ENCODE measurements at places on chromosomes 1 and 21.

DNA sequence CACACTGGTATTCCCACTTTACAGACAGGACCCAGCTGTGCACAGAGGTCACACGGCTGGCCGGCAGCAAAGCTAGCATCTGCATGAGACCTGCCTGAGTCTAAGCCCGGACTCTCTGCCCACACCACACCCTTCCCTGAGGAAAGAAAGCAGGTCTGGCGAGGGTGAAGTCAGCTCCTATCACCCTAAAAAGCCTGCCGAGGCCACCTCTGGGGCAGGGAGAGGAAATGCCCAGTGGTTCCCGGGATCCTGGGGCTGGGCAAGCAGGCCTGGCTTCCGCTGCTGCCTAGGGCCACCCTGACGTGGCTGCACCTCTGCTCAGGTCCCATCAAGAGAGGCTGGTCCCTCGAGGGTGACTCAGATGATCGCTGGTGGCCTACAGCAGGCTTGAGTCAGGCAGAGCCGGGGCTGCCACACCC lies 42.2 kb downstream of the RAP1GAP start:
- peak; percentile 33 for DNase-seq

GRCh38 chr1:53038566-53038965 lies 23.4 kb upstream of the PODN start:
- no peak for DNase-seq

GRCh38 chr1:239799617-239800016 lies 292.1 kb upstream of the FMN2 start:
- no peak for DNase-seq

- peak; percentile 29 for DNase-seq
These were observed 501.7 kb downstream of the NEGR1 start for GRCh38 chr1:71780681-71781080.

GRCh38 chr1:225480825-225481434 lies 53.1 kb upstream of the LBR start:
- peak; percentile 31 for DNase-seq

- DNase-seq: no peak
These were observed 45.9 kb upstream of the CSF3R start for GRCh38 chr1:36528361-36529349.

DNA sequence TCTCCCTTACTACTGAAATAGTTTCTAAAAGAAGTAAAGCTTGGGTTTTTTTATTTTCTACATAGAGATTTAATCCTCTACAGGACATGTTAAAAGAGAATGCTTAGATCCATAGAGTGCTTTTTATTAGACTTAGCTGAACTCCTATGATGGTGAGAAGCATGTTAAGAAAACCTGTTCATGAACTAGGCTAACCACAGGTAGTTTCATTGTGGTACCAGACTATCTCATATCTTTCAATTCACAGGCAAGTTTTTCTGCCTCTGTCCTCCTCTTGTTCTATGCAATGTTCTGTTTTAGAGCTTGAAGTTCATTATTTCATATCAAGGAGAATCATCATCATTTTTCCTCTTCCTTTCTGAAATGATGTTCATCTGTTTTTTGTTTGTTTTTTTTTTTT lies 65.4 kb downstream of the ELAVL4 start:
- no peak for DNase-seq

DNA sequence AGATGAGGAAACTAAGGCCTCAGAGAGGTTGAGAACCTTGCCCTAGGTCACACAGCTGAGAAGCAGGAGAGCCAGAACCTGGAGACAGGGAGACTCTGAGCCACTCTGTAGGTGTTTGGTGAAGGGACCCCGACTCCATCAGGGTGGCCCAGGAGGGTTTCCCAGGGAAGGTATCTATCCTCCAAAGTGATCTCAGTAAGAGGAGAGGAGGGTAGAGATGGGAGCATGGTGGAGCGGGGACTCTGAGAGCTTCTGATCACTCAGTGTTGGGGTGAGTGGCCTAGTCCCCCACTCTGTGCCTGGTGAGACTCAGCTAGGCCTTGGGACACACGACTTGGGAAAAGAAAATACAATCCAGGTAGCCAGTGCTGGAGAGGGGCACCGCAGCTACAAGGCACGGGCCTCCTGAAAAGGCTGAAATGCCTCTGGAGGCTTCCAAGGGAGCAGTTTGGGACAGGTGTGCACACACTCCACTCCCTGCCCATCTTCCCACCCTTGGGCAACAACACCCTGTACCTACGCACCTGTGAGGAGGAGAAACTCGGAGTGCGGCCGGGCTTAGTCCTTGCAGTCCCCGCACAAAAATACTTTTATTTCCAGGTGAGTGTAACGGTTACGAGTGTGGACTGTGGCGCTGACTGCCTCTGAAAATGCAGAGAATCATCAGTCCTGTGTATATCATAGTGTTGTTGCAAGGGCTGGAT lies 80.8 kb downstream of the CAMK2N1 start:
- DNase-seq: no peak

DNA sequence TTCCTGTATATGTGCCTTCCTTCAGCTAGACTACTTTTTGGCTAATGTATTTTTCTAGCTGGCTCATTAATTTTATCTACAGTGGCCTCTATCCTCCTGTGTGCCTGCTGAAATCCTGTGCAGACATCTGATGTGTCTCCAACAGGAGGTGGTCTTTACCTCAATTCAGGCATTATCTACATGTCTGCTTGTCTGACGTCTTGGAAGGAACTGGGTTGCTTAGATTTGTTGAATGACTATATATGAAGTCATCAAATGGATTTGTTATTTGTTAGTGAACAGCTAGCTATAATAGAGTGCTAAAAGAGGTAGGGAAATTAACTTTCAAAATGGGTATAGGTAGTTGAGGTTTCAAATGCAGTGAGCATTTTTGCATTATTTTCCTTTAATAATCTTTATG lies 6.7 kb downstream of the RPL5 start:
- no peak for DNase-seq

- no peak for DNase-seq
These were observed 7.0 kb downstream of the CD53 start for GRCh38 chr1:110879758-110880606.

GRCh38 chr1:13661539-13661938 lies 38.4 kb upstream of the PRDM2 start:
- DNase-seq: peak; percentile 7

GRCh38 chr1:230507666-230508402 lies 81.7 kb upstream of the PGBD5 start:
- DNase-seq: no peak

- DNase-seq: no peak
These were observed 12.4 kb upstream of the TNFSF18 start for GRCh38 chr1:173063171-173063570.

GRCh38 chr1:40449684-40450494 lies at the start of gene ZFP69B:
Gene ZFP69B (plus strand): TSS chr1:40450476. CDS start chr1:40450962, 486 bp downstream.
- DNase-seq: peak; percentile 94

DNA sequence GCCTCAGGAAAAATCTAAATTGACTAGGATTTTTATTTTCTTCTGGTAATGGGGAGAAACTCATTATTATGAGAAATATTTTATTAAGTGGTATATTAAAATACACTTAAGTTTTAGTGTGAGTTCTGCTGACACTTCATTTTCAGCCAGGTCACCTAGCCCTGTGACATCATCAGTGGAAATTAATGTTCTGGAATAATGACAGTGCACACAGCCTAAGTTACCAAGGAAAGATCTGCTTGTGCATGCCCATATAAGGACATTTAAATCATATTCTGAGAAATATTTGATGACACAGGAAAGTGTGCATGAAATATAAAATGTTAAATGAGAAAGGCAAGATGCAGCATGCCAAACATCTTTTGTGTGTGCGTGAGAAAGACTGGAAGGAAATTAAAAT lies 102.0 kb downstream of the KIF14 start:
- DNase-seq: no peak

DNA sequence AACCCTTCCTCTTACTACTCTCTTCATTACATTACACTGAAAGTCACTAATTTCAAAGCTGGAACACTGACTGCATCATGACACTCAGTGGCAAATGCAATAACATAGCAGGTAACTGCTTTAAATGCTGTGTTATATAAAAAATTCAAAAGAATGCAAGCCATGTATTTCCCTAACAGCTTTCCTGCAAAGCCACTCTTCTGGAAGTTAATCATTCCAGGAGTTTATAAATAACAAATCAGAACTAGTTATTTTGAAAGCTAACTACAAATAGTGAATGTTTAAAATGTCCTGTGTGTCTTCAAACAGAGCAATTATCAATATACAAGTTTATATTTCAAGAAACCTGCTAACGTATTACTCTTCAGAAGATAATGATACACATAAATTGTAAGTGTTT lies 34.5 kb downstream of the DBT start:
- DNase-seq: no peak

DNA sequence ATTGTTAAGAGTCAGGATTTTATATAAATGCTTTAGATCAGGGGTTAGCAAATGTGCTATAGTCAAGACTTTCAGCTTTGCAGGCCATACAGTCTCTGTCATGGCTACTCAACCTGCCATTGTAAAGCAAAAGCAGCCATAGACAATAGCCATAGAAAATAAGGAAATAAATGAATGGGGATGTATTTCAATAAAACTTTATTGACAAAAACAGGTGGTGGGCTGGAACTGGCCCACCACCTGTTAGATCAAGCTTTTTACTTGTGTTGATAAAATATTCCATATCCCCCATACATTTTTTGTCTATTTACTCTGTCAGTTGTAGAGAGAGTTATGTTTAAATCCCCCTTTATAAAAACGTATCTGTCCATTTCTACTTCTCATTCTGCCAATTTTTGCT lies 98.9 kb downstream of the HIVEP3 start:
- no peak for DNase-seq

GRCh38 chr1:65476327-65476726 lies 55.9 kb downstream of the LEPR start:
- DNase-seq: no peak

DNA sequence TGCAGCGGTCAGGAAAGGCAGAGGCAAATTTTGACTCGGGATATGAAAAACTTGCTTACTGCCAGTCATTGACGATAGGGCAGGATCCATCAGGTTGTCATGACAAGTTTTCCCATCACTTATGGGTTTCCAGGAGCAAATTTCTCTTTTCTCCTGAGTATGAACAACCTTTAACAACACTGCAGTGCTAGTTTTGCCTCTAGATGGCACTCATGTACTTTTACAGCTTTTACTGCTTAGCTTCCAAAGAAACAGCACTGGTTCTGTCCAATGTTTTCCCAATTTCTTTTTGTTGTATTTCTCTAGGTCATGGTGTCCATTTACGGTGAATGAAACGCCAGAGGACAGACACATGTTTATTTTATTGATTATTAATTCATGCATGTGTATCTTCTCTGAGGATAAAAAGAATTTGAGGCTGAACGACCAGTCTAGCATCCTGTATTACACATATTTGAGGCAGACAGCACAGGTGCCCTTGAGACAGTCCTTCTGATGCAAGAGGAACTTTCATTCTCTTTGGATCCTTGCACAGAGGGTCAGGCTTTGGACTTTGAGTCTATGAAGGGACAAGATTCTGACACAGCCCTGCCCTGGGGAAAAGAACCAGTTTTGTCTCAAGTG lies 112.3 kb upstream of the TRABD2B start:
- DNase-seq: peak; percentile 31

GRCh38 chr1:179591592-179592580 lies at the start of gene TDRD5:
Gene TDRD5 (plus strand): TSS chr1:179591832. CDS start chr1:179592616, 784 bp downstream.
- no peak for DNase-seq
